Cortex of kidney (tissue), 1 donor: ENCODE measurements at places on chromosomes 5 and 9.

- DNase-seq: no peak
Measured at GRCh38 chr5:32791536-32792243, 80.6 kb downstream of the NPR3 start.

- no peak for DNase-seq
Measured at GRCh38 chr9:34591917-34592866, 2.7 kb upstream of the CNTFR start.

- no peak for DNase-seq
Measured at GRCh38 chr9:98317134-98317857, 61.8 kb upstream of the TBC1D2 start.

- DNase-seq: no peak
Measured at GRCh38 chr5:83711982-83712601, 8.6 kb downstream of the HAPLN1 start.

GRCh38 chr9:617445-618085 lies 223.9 kb upstream of the DMRT1 start:
- DNase-seq: no peak

DNA sequence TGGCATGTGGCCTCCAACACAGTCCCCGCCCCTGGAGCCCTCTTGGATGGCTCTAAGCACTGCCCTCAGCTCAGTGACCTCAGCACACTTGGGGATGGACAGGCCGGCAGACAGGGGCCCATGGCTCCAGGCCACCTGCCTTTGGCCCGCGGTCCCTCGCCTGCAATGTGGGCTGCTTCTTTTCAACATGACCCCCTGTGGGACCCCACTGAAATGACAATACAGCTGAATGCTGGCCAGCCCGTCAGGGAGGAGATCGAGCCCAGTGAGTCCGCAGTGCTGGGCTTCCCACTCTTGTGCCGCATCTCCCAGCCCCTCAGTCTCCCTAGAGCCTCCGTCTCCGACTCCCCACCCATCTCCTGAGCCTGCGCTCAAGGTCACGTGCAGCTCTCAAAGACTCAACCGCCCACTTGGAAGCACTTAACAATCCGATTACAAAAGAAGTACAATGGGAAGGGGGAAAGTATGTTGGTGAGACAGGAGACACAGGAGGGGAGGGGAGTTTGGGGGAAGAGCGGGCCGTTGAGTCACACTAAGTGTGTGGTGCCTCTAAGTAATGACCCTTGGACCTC lies 238.9 kb downstream of the HSPA4 start:
- DNase-seq: no peak

- no peak for DNase-seq
Measured at GRCh38 chr5:19837536-19838174, 150.3 kb downstream of the CDH18 start.

DNA sequence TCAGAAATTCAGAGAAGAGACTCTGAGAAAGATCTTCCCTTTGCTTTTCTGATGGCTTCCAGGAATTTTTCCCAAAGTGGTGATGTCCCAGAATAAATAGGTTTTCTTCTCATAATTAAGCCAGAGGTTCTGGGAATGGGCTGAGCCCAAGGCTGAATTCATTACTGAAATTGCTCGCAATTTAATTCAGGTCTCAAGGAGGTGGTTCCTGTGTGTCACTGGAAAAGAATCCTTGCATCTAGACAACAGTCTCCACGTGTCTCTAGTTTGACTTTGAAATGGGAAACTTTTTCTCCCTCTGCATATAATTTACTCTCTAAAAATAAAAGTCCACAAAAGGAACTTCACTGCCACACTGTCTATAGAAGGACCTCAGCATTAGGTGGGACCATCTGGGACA lies 27.8 kb upstream of the STX17 start:
- DNase-seq: no peak

GRCh38 chr5:74767579-74767913 lies 497 bp downstream of the NSA2 start:
- no peak for DNase-seq

GRCh38 chr5:151155775-151156506 lies 1.6 kb downstream of the ANXA6 start:
- DNase-seq: no peak

DNA sequence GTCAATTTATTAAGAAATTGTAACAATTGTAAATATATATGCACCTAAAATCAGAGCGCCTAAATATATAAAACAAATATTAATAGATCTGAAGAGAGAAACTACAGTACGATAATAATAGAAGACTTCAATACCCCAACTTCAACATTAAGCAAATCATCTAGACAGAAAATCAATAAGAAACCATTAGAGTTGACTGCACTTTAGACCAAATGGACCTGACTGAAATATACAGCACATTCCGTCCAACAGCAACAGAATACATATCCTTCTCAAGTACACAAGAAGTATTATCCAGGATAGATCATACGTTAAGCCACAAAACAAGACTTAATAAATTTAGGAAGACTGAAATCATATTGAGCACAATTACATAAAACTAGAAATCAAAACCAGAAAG lies 208.7 kb downstream of the MED10 start:
- no peak for DNase-seq

GRCh38 chr5:178895615-178896571 lies at the start of gene ZFP2:
Gene ZFP2 (plus strand): TSS chr5:178895913. CDS start chr5:178931314, 35,401 bp downstream.
- DNase-seq: no peak

DNA sequence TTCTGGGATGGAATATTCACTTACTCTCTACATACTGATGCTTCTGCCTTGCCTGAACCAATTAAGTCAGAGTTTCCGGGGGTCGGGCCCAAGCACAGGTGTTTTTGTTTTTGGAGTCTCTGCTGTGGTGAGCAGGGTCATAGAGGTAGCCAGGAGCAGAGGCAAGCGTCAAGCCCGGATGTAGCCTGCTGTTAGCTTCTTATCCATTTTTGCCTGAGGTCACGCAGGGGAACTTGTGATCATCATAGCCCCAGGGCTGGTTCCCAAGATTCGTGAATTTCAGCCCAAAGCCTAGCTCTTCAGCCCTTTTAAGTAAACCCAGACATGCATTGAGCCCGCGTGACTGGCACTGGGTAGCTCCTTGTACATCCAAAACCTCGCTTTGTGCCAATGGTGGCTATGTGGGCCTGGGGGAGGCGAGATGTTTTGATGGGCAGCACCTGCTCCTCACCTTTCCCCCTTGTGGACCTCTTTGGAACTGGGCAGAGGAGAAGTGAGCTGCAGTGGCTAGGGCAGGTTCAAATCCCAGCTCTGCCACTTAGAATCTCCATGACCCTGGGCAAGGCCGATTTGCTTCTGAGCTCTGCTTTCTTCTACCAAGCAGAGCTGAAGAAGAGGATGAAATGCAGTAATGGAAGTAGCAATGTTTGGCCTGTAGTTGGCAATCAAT lies 33.7 kb downstream of the FGF18 start:
- DNase-seq: no peak

DNA sequence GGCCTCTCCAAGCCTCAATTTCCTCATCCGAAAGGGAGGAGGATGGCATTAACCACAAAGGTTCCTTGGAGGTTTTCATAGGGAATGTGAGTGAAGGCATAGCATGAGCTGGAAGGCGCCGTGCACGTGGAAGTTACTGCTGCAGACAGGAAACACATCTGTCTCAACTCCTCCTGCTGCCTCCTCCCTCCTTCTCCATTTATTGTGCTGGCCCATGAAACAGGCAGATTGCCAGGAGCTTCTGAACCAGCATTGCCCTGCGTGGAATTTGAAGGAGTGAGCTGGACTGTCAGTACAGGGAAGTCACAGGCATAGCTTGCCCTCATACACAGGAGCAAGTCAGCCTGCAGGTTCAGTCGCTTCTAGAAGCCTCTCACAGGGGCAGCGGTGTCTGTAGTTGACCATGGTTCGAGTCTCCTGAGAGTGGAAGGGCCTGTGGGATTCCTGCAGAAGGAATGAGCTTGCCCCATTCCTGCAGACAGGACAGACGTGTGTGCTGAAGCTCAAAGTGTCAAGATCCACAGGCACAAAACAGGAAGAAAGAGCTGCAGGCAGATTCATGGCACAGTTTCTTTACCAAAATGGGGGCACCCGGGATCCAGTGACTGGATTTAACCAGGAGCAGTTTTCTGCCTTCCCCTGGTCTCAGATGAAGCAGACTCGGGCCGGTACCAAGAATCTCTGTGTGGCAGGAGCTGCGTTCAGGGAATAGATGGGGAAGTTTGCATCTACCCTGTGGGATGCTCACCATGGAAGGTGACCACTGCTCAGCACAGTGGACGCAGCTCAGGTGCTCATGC lies 48.7 kb upstream of the CTSL start:
- DNase-seq: no peak

DNA sequence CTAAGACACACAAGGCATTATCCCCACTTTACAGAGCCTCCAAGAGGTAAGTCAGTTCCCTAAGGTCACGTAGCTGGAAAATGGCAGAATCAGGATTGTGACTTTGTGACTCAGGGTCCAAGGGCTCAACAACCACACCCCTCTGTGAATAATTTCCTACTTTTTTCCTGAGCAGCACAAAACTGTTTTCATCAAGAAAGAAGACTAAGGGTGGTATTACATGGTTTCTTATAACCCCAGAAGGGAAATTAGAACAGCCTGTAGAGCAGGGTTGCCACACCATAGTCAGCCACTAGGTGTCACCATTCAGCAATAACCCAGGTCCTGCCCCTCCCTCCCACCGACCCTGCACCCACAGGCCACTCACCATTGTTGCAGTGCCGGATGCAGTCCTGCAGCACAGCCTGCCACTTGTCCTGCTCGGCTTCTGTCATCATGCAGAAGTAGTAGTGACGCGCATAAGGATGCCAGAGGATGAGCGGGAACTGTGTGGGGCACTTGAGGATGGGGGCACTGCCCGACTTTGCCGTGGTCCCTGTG lies 72.1 kb downstream of the LRSAM1 start:
- DNase-seq: no peak

GRCh38 chr9:5841771-5842573 lies 9.1 kb upstream of the ERMP1 start:
- DNase-seq: no peak

DNA sequence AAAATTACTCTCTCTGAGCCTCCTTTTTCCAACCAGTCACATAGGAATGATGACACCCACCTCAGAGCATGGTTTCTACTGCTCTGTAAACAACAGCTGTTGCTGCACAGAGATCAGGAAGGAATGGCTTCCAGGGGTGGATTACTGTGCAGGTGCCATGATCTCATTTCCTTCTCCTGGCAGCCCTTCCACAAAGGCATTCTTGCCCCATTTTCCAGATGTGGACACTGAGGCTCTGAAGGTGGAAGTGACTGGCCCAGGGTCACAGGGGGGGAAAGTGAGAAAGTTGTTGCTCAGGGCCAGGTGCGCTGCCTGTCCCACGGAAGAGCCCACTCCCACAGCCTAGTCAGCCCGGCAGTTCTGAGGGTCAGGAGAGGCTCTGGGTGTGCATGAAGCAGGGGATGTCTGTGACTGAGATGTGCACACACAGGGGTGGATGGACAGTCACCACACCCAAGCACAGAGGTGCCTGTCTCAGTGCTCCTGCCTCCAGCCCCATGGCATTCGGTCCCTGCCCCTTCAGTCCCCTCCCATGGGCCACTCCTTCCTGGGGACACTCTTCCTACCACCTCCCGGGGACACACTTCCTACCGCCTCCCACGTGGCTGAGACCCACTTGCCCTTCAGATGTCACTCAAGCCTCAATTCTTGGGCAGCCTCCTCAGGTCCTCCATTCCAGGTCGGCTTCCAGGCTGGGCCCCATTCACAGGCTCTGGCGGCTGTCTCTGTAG lies 17.0 kb downstream of the FGFR4 start:
- no peak for DNase-seq

DNA sequence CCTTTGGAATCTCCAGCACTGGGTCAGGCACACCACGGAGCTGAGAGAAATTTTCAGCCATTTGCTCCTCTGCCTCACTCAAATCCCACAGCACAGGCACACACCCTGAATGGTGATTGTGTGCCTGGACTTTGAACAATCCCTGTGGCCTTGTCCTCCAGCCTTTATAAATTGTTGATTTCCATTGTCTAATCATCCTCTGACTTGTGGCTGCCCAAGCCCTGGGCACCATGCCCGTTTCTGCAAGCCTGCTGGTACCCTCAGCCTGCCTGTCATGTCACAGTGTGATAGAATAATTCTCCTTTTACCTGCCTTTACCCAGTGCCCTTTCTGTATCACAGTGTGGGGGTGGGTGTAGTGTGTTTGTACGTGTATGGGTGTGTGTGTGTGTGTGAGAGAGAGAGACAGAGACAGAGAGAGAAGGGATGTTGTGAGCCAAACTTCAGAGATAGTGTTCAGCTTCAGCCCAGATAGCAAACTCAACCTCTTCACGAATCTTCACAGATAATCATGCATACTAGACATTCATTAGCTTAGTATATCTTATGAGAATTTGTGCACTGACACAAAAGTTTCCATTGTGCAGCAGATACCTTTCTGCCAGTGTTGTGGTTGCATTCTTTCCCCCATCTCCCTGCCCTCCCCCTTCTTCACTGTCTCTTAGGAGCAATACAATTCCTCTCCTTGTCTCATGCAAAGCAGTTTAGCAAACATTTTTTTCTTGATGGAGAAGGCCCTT lies 27.8 kb upstream of the SLC44A1 start:
- no peak for DNase-seq

GRCh38 chr9:122816163-122816867 lies 12.1 kb downstream of the PDCL start:
- DNase-seq: no peak

DNA sequence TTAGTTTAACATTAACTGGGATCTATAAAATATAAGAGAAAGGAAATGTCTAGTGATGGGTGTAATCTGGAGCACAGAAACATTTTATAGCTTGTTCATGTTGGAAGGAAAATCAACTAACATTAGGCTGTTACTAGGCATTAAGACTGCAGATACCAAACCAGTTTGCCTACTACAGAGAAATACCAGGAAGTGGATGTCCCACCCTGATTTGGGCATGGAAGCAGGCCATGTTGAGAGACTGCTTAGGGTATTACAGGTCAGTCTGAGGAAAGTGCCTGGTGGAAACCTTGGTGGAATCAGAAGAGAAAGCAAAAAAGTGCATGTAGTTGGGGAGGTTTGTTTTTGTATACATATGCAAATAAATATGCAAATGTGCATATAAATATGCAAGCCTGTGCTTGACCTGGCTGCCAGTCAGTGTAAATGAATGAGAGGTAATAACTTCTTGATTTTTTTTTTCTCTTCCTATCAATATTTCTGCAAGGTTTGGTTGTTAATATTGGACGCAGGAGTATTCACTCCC lies 9.6 kb upstream of the CCDC112 start:
- DNase-seq: no peak

- DNase-seq: no peak
Measured at GRCh38 chr5:38207343-38207742, 51.0 kb upstream of the EGFLAM start.
